ENCODE measurements at places on chromosomes 2 and 18. TPM values are rescaled to one million over a fixed set of nuclear protein-coding genes. Genes with fewer than 3 reads are reported as not detected.

The NLRC4 gene
- 0.11 TPM for total RNA-seq

The MBOAT2 gene
- total RNA-seq, result 84.3 TPM

The IL36A gene
- not detected for total RNA-seq

The TDRD15 gene
- total RNA-seq, result not detected

The EML6 gene
- total RNA-seq, result 11.4 TPM

The PLEKHB2 gene
- 103 TPM for total RNA-seq

The RAD51AP2 gene
- total RNA-seq, result 0.27 TPM

The TTN gene
- 286 TPM for total RNA-seq

The IRS1 gene
- total RNA-seq, result 30.2 TPM

The ERFE gene
- total RNA-seq, result 1.4 TPM

The SERPINB12 gene
- not detected for total RNA-seq

The CYP27A1 gene
- 30.0 TPM for total RNA-seq

The CNPPD1 gene
- total RNA-seq, result 30.5 TPM

The MARCHF4 gene
- total RNA-seq, result 2.9 TPM

The M1AP gene
- 0.44 TPM for total RNA-seq

The DHX57 gene
- 40.8 TPM for total RNA-seq

The GLI2 gene
- 7.8 TPM for total RNA-seq

The KCNJ3 gene
- total RNA-seq, result 9.5 TPM

The KLHL14 gene
- 15.2 TPM for total RNA-seq

The SLC4A5 gene
- total RNA-seq, result 36.3 TPM

The TRIM43 gene
- not detected for total RNA-seq

The CD8B2 gene
- 0.11 TPM for total RNA-seq

The SGPP2 gene
- total RNA-seq, result 2.0 TPM

The RNF152 gene
- 49.1 TPM for total RNA-seq

The DUSP2 gene
- total RNA-seq, result 8.1 TPM

The CAPN14 gene
- 0.60 TPM for total RNA-seq

The LBX2 gene
- total RNA-seq, result not detected

The CDH19 gene
- total RNA-seq, result 9.6 TPM

The EPB41L3 gene
- 103 TPM for total RNA-seq

The TMEM169 gene
- 19.5 TPM for total RNA-seq

The HOXD12 gene
- total RNA-seq, result not detected

The IL1F10 gene
- total RNA-seq, result not detected

The GALNT5 gene
- 8.3 TPM for total RNA-seq

The PSD4 gene
- total RNA-seq, result 20.5 TPM

The KCNF1 gene
- total RNA-seq, result 6.8 TPM

The TYW5 gene
- total RNA-seq, result 19.2 TPM

The CPO gene
- total RNA-seq, result not detected

The REEP1 gene
- 34.9 TPM for total RNA-seq

The ENOSF1 gene
- 95.6 TPM for total RNA-seq

The LYPD6 gene
- total RNA-seq, result 18.4 TPM

The PPP1R1C gene
- 9.6 TPM for total RNA-seq

The SNED1 gene
- 16.0 TPM for total RNA-seq

The COL4A4 gene
- total RNA-seq, result 11.7 TPM

The KIF5C gene
- total RNA-seq, result 90.0 TPM

The TNP1 gene
- total RNA-seq, result not detected

All from camera-type eye (tissue), 1 donor.